ENCODE measurements at places on chromosomes 13 and 19.

DNA sequence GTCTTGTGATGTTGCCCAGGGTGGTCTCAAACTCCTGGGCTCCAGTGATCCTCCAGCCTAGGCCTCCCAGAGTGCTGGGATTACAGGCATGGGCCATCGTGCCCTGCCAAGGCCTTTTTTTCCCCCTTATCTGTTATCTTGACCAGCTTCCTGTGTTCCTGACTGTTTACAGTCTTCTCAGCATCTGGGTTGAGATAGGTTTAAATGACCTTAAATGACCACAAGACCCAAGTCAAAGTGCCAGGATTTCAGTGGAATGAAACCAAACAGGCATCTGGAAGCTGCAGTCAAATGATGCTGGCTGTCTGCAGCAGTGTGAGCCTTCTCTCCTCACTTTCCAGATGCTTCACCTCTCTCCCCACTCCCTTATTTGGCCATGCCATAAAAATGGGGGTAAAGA, 114.2 kb upstream of the CLDN10 start:
- DNase-seq: no peak

DNA sequence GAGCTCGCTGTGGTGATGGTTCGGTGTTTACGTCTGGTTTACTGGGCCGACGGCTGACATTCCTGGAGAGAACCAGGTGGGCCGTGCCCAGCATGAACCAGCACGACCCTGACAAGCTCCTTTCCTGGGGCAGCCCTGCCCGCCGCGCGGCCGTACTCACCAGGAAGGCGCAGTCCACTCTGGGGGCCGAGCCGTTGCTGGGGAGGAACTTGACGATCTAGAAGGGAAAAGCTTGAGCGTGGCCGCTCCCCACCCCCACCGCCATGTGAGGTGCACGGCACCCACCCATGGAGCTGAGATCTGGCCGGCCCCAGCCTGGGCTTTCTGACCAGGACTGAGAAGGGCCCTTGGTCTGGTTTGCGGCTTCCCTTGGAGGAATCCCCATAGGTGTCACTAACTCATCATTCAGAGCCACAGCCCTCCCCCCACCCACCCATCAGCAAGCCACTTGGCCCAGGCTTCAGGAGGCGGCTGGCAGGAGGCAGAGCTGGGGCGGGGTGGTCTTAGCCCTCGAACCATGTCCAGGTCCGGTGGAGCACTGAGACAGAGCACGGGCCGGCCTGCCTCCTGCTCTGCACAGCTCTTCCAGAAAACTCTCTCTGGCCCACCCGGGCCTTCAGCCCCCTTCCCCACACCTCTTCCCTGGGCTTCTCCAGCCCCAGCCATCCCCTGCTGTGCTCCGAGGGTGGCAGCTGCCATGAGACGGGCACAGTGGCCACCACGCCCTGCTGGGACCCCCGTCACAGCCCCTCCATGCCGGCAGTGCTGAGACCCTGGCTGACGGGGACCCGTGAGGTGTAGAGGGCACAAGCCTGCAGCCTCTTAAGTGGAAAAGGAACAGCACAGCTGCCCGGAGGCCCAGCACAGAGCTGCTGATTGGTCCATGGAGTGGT, 6.2 kb downstream of the ATP4B start:
- DNase-seq: no peak

GRCh38 chr19:17826508-17827056, 5.3 kb upstream of the INSL3 start:
- no peak for DNase-seq

GRCh38 chr13:113157929-113158747, at the start of gene PROZ:
Gene PROZ, plus strand, starts transcription at chr13:113158648. Its CDS starts 13 bp downstream, at chr13:113158661.
- DNase-seq: no peak

- DNase-seq: peak; percentile 99
These were observed 33.3 kb upstream of the GAS6 start for GRCh38 chr13:113897161-113897560.

- DNase-seq: no peak
These were observed 1.2 kb upstream of the LRRC63 start for GRCh38 chr13:46210362-46211083.

DNA sequence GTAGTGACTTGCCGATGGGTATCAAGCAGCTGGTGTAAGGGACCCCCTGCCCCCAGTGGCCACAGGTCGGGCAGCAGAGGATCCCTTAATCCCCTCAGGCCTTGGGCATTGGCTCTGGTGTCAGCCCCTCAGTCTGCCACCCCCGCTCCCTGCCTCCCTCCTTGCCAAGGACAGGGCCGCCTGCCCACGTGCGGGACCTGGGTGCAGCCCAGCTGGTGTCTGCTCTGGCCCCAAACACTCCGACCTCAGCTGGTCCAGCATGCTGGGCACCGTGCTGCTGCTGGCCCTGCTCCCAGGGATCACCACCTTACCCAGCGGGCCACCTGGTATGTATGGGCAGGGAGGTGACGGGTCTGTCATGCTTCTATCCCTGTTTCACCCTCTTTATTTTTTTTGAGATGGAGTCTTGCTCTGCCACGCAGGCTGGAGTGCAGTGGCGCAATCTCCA, at the start of gene TGFBR3L:
TSS of gene TGFBR3L (plus strand) at position 233 of the 448 bp plus-strand sequence.
- DNase-seq: no peak

DNA sequence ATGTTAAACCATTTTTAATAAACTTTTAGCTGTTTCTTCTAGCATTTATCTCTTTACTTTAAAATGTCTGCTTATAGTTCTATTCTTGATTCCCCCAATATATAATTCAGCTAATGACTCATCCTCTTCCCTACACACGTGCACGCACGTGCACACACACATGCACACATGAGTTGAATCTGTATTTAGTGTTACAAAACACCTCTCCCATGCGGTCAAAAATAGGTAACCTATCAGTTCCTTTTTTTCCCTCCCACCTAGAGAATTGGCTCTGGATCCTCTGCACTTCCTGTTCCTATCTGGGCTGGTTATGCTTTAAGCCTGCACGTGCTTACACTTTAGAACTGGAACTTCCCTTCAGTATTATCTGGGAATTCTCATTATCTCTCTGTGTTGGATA, 144.1 kb downstream of the PAN3 start:
- DNase-seq: no peak

DNA sequence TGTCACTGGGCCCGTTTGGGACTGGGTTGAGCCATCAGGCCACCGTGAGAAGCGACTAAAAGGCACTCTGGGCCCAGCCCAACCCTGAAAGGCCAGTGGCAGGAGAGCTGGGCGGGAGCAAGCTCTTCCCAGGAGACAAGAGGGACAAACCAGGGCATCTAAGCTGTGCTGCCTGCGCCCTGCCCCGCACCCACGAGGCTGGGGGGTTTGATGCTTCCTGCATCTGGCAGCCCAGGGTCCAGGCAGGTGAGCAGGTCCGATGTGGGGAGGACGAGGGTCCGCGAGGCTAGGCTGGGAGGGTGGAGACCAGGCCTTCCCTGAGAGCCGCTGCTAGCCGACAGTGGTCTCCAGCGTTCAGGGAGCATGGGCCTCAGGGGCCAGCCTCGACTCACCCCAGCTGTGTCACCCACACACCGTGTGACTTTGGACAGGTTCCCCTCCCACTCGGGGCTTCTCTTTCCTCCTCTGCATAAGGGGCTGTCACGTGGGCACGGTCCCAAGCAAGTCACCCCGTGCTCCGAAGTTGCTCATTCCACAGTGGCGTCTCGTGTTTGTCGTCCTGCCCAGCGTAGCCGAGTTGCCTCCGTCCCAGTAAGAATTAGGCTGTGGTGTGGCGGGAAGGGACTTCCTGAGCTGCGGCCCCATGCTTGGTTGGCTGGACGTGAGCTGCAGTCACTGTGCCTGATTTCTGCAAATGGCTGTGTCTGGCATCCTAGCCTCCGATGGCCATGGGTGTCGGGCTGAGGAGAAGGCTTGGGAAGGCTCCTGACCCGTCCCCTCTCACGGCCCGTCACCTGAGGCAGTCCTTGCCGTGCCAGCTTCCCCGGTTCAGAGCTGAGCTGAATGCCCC, 15.8 kb downstream of the PLIN4 start:
- no peak for DNase-seq

GRCh38 chr19:34573226-34573864, 91.8 kb downstream of the WTIP start:
- no peak for DNase-seq

- no peak for DNase-seq
These were observed 64.5 kb upstream of the WDFY2 start for GRCh38 chr13:51519771-51520216.

- no peak for DNase-seq
These were observed 151.1 kb downstream of the SIPA1L3 start for GRCh38 chr19:38057959-38058690.

- DNase-seq: peak; percentile 63
These were observed 20.0 kb downstream of the TICAM1 start for GRCh38 chr19:4811328-4812131.

GRCh38 chr19:14555918-14556661, 15.8 kb downstream of the NDUFB7 start:
- DNase-seq: peak; percentile 26

DNA sequence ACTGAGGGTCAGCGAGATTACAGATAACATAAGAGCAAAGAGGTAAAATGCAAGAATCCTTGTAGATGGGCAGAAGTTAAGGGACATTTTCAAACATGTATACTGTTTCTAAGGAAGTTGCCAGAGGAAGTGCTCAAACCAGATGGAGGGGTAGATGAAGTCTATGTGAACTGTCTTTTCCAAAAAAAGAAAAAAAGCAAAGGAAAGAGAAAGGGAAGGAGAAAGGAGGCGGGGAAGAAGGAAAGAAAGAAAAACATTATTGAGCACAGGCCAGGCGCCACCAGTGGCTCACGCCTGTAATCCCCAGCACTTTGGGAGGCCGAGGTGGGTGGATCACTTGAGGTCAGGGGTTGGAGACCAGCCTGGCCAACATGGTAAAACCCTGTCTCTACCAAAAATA, 5.3 kb downstream of the DMAC2 start:
- no peak for DNase-seq

- no peak for DNase-seq
These were observed 28.2 kb downstream of the CLEC17A start for GRCh38 chr19:14611051-14611450.

GRCh38 chr19:11504502-11505031, 1.1 kb downstream of the ZNF653 start:
- no peak for DNase-seq
